ENCODE measurements at places on chromosomes 7 and 10. TPM values are rescaled to one million over a fixed set of nuclear protein-coding genes. Genes with fewer than 3 reads are reported as not detected.

Gene LOXL4
- 0.87 TPM for total RNA-seq

Gene GPR26
- not detected for total RNA-seq

Gene FIGNL1
- total RNA-seq, result 11.9 TPM

Gene RPS24
- 1,816 TPM for total RNA-seq

Gene GARIN1A
- total RNA-seq, result 0.20 TPM

Gene CYP2C19
- total RNA-seq, result not detected

Gene CALHM2
- total RNA-seq, result 12.2 TPM

Gene AMZ1
- not detected for total RNA-seq

Gene FAM25C
- total RNA-seq, result not detected

Gene LIPK
- not detected for total RNA-seq

Gene ELOVL3
- not detected for total RNA-seq

Gene NKX1-2
- total RNA-seq, result not detected

Gene CASTOR2
- 8.3 TPM for total RNA-seq

Gene CLRN3
- total RNA-seq, result 0.22 TPM
